ENCODE measurements at places on chromosomes 2 and 18.

DNA sequence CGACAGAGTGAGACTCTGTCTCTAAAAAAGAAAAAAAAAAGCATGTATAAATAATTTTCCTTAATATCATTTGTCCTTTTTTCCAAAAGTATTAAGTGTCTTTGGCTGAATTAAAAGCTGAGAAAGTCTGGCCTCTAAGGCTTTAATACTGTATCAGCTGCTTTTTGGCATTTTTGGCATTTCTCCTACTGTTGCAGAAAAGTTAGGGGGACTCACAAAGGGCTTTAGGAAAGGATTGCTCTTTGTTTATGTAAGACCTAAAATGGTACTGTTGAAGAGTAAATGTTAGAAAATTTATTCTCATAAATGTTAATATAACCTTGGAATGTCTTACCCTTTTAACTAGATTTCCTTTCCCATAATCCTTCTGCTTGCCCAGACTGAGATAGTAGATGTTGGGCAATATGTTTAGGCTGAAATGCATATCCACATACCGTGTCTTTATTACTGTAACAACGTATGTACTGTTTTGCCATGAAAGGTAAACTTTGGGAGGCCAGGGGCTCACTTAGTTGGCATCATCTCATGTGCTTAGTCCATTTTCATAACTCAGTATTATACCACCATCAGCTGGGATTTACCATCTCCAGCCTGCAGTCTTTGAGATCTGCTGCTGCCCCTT is 18.0 kb upstream of the STON1 start:
- no peak for DNase-seq

GRCh38 chr18:68784071-68784470 is 13.8 kb upstream of the CCDC102B start:
- no peak for DNase-seq

GRCh38 chr2:36737131-36737750 is 40.7 kb downstream of the VIT start:
- no peak for DNase-seq

DNA sequence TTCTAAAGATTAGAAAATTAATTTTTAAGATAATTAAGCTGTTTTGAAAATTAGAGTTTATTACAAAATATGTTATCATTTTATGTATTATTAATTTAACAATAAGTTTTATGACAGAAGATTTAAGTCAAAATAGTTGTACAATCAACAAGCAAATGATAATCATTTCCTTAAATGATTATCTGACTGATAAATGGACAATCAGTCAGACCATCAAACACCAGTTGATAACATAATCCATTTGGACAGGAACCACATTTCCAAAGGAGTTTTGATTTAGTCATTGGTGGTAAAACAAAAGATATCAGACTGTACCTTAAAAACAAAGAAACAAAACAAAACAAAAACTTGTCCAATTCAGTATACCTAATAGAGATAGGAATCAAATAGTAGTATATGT is 1.9 kb downstream of the TFPI start:
- DNase-seq = no peak

- DNase-seq = no peak
These were observed 12.9 kb downstream of the ID2 start for GRCh38 chr2:8694737-8695136.

GRCh38 chr18:32271672-32272208 is 81.9 kb downstream of the MEP1B start:
- DNase-seq = peak; percentile 5

DNA sequence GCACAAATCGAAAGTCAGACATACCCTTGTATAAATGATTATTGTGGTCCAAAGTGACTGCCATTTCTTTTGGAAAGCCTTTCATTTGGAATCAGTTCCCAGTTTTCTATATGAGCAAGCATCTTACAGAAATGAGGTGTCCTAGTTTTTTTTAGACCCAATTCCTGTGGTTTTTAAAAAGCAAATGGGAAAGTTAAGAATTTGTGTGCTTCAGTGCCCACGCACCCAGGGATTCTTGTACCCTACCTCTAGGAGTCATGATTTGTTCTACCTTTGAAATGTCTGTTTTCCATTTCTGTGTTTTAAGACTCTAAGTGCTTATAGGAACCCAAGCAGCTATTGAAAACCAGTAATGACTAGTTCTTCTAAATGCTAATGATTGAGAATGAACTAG is 218.1 kb downstream of the CAMKMT start:
- no peak for DNase-seq

DNA sequence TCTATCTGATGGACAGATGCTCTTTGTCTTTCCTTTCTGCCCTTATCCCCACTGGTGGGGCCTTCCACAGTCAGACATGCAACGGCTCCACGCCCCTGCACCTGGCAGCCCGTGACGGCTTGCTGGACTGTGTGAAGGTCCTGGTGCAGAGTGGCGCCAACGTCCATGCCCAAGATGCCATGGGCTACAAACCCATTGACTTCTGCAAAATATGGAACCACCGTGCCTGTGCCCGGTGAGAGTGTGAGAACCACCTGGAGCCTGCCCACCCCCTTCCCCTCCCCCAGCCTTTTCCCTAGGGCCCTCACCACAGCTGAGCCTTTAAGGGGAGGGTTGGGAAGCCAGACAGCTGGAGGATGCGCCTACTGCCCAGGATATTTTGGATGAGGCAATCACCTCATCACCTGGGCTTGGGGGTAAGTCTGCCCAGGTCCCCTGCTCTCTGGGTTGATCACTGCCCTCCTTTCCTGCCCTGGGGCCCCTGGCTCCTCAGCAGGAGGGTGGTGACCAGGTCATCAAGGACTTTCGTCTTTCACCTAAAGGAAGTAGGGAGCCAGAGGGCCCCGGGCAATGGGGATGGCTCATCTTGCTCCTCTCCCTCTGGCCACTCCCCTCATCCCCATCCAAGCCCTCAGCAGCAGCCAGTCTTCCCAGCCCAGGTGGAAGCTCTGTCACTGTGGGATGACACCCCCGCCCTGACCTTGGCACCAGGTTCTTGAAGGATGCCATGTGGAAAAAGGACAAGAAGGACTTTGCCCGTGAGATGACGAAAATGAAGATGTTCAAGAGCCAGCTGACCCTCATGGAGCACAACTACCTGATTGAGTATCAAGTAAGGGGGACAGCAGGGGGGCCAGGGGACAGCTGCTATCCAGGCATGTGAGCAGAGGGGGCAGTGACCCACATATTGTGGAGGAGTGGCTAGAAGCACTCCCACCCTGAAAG is 3.7 kb downstream of the ANKRD53 start:
- DNase-seq = no peak

DNA sequence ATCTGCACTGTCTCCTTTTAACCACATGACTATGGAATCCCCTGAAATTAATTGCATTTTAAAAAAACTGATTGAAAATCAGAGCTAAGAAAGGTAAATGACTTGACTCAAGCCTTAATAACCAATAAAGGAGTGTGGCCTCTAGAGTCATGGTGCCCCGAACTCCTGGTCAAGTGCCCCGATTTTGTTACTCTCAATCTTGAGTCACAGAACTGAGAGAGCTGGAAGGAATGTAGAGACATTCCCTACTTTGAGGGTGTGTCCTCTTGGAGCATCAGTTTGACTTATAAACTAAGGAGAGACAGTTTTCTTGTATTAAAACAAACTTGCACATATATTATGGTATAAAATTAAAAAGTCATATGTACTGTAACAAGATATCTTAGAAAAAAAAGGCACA is 2.4 kb downstream of the WDR43 start:
- DNase-seq = no peak

- no peak for DNase-seq
These were observed 153.5 kb downstream of the AGPS start for GRCh38 chr2:177545981-177546585.

GRCh38 chr18:8426401-8426800 is 182.8 kb upstream of the RAB12 start:
- peak; percentile 26 for DNase-seq

- DNase-seq = no peak
These were observed 356.2 kb downstream of the KCNJ3 start for GRCh38 chr2:155054712-155055111.

GRCh38 chr2:52936029-52936428 is 831.6 kb upstream of the CHAC2 start:
- no peak for DNase-seq

DNA sequence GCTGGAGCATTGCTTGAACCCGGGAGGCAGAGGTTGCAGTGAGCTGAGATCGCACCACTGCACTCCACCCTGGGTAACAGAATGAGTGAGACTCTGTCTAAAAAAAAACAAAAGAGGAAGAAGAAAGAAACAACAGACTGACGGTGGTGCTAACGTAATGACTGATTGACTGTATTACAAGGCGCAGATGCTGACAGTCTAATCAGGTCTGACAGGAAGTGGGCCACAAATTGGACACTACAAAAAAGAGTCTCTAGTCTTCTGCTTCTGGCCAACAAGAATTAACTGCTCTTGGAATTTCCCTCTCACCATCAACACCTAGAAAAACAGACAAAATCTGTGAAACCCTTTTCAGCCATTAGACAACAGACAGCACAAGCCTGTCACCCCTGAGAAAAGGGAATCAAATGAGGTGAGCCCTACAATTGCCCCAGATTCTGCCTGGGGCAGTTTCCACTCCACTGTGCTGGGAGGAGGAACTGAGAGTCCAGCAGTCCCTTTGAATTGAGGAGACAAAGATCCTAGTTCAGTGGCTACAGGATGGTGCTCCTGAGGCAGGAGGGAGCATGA is 43.3 kb downstream of the SNED1 start:
- DNase-seq = no peak

DNA sequence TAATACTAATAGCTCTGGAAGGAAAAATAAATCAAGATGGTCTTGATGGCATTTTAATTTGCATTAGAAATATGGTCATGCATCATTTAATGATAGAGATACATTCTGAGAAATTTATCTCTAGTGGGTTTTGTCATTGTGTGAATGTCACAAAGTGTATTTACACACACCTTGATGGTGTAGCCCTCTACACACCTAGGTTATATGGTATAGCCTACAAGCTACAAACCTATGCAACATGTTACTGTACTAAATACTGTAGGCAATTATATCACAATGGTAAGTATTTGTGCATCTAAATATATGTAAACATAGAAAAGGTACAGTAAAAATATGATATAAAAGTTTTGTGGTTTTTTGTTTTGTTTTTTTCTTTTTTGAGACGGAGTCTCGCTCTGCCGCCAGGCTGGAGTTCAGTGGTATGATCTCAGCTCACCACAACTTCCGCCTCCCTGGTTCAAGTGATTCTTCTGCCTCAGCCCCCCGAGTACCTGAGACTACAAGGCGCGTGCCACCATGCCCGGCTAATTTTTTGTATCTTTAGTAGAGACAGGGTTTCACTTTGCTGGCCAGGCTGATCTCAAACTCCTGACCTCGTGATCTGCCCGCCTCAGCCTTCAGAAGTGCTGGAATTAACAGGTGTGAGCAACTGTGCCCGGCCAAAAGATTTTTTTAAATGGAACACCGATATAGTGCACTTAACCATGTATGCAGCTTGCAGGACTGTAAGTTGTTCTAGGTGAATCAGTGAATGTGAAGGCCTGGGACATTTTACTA is 83.7 kb upstream of the UBXN4 start:
- peak; percentile 44 for DNase-seq

DNA sequence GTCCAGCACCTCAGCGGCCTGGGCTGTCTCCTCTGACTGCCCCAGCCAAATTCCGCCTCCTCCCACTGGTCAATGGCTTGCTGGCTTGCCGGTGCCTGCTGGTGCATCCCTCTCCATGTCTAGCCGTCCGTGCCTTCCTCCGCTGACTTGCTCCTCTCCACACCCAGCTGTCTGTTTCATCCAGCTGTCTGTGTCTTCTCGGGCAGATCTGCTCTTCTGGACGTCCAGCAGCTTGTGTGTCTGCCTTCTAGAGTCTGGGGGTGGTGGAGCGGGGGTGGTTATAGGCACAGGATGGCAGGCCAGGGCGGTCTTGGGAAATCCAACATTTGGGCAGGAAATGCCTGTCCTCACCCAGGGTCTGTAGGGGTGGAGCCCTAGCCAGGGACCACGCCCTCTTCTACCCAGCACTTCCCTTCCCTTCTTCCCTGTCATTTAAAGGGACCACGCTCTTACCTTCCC is 369.2 kb downstream of the GALNT13 start:
- no peak for DNase-seq

DNA sequence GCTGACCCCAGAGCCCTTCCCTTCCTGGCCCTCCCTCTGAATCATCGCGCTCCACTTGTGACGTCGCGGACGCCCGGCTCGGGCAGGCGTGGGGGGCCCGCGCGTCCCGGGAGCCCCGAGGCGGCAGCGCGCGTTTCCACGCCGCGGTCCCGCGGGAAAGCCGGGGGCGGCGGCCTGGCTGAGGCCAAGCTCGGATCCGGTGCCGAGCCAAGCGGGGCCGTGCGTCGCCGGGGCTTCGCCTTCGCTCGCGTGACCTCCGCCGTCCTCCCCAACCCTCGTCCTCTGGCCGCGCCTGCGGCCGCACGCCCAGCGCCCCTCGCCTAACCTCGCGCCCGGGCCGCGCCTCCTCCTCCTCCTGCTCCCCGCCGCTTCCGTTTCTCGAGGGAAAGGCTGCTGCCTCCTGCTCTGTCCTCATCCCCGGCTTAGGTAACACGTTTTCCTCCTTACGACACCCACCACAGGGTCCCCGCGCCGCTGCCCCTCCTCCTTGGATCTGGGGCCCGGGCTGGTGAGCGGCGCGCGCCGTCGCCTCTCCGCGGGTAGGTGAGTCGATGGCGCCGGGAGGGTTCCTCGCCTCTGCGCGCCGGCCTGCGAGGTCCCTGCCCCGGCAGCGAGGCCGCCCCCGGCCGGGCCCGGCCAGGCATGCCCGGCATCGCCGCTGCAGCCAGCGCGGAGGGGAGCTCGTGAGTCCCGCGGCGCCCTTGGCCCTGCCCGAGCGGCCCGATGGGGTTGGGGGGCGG is at the start of gene INPP1:
Gene INPP1, plus strand, starts transcription at position 54 of the 740 bp plus-strand sequence. CDS start 16,514 bp downstream, outside the sequence.
- peak; percentile 58 for DNase-seq

- DNase-seq = no peak
These were observed 238.2 kb downstream of the SATB2 start for GRCh38 chr2:199219551-199219950.

DNA sequence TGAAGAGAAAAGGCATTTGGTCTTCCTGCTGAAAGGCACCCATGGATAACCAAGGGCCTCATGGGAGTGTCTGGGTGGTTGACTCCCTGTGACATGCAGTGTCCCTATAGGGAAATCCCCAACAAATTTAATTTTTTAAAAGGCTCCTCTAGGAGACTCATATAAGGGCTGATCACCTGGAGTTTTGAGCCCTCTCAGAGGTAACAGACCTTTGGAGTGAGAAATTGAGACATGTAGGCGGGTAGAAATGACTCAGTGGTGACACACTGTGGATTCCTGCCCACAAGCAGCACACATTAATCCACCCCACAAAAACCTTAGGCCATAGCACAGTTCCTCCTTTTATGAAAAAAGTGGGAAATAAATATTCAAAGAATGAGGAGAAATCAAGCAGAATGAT is 557.0 kb upstream of the CNTNAP5 start:
- DNase-seq = no peak

DNA sequence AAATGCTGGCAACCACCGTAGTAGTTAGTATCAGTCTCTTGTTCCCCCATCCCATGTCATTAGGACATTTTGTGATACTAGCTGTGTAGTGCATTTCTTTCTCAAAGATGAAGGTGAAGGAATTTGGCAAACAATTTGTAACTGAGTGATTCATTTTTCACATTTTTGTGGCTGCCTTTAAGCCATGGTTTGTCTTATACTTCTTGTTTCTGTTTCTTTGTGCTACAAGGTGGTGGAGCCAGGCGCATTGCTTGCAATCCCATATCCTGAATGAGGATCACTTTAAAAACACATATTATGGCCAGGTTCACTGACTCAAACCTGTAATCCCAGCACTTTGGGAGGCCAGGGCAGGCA is 40.6 kb downstream of the GPD2 start:
- DNase-seq = no peak

GRCh38 chr2:28653892-28654662 is 97.6 kb upstream of the PPP1CB start:
- DNase-seq = no peak

All from activated CD4-positive, alpha-beta T cell treated with anti-CD3 and anti-CD28 coated beads, Interleukin-2, amount 50 U/mL, for 48 hours (primary cell).